ENCODE measurements at places on chromosomes 7 and 10.
A peak's percentile ranks its signal among the peaks of the same experiment; 100 is the strongest.

GRCh38 chr10:17003151-17003550 lies 126.5 kb downstream of the CUBN start:
- DNase-seq = peak; percentile 89

DNA sequence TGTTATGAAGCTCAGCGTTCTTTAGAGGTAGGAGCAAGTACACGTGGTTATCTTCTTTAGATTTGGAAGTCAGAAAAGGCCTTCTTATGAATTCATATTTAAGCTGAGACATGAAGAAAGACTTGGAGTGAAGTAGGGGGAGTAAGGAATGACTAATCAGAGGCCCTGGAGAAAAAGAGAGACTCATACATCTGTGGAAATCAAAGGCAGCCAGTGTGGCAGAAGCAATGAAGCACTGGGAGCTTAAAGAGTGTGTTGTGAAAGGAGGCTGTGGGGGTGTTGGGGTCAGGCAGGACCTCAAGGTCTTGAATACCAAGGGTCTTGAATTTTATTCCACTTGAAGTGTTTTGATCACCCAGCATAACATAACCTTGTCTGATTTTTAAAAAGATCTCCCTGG lies 35.7 kb upstream of the FGL2 start:
- DNase-seq = no peak

DNA sequence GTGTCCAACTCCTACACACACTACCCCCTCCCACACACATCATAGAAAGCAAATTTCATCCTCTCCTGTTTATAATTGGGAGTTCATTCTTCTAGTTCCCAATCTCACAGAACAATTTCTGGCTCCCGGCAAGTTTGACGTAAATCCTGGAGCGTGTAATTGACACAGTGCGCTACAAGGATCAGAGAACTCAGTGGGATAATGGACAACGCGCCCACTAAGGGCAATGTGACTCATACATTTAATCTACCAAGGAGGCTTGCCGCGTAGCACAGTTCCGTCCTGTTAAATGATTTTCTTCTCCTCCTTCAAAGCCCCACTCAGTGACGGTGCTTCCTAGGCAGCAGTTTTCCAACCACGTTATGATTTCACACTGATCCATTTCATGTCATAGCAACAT lies 277.6 kb downstream of the SFMBT2 start:
- DNase-seq = no peak

DNA sequence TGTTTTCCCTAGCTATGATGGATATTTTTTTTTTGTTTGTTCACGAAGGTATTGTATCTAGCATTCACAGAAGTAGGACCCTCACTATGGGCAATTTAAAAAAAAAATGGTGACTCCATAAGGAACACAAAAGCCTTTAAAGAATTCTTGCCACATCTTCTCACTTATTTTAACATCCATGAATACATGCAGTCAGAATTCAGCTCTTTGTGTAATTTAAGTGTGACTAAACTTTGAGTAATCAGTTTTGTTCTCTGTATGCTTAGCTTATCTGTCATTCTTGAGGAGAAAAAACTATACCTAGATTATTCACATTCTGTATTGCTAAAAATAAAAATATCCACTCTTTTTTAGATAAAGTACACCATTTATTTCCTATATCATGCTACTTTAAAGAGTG lies 313.2 kb upstream of the KCND2 start:
- DNase-seq = no peak

- DNase-seq = no peak
Measured at GRCh38 chr7:156461881-156462665, 178.5 kb upstream of the RNF32 start.

DNA sequence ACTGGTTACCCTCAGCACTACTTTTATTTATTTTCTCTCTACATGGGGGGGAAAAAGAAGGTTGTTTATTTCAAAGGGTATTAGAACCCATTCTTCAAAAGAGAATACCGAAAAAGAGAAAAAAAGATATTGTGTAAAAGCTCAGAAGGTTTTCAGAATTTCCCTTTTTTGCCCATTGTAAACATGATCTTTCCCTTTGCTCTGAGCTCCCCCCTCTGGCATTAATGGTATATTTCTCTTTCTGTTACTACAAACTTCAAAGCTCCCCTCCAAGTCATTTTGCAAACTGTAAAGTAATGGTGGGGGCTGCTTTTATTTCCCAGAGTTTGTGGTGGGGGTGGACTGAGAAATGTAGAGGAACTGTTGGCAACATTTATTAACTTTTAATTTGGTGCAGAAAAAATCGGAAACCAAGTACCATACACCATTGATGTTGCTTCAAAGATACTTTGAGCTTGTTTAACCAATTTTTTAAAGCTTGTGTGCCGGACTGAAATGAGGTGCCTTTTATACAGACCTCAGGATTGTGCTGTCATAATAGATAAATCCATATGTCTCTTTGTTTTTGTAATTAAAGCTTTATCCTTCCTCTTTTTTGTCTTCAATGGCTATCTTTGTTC lies 181.5 kb downstream of the EXOC4 start:
- DNase-seq = peak; percentile 16

GRCh38 chr7:156334636-156335035 lies 305.9 kb upstream of the RNF32 start:
- no peak for DNase-seq

GRCh38 chr7:80942261-80943041 lies 23.6 kb upstream of the SEMA3C start:
- DNase-seq = peak; percentile 91

DNA sequence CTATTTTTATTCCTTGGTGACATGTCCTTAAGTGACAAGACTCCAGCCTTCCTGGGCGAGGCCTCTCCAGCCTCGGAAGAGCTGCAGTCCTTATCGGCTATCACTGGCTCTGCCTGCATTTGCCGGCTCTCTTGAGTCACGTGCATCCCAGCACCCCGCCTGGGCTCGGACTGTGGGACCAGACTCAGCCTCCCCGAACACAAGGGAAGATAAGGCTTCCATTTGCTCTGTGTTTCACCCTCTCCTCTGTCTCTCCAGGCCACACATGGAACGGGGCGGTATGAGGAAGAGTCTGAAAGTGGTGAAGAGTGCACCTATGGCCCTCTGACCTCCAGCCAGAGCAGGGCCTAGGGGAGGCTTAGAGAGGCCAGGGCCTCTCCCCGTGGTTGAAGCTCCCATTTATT lies 4.7 kb downstream of the GDF2 start:
- no peak for DNase-seq

DNA sequence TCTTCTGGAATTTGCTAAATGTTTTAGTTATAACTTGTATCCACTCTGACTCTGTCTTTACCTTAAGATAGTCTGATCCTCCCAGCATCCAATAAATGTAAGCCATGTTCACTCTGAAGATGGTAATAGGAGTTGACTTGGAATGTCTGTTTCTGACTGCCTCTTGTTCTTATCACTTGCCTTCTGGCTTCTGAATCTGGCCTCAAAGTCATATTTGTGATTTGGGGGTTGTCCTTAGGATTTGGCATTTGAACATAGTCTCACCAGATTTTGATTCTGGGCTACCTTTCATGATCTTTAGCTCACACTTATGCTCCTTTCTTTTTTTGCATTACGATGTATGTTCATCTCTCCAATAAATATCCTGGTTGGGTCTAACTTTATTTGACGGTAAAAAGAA lies 247.0 kb downstream of the SH2D4B start:
- no peak for DNase-seq

- no peak for DNase-seq
Measured at GRCh38 chr10:59618666-59619065, 91.0 kb downstream of the SLC16A9 start.

DNA sequence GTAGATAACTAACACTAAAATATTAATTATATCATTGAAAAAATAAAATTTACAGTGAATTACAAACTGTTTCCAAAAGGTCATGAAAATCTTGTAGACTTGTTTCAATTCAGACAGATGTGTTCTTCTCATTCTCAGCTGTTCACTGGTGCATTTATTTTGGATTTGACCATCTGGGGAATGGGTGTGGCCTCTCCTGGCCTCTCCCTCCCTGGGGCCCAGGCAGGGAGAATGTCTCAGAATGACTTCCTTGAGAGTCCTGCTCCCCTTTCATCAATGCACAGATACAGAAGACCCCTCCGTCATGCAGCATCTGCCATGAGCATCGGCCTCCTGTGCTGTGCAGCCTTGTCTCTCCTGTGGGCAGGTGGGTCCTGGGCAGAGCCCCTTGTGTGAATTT lies 192.8 kb upstream of the PRSS58 start:
- DNase-seq = no peak

- no peak for DNase-seq
Measured at GRCh38 chr10:107072028-107072427, 92.5 kb downstream of the SORCS1 start.

GRCh38 chr7:27952456-27953285 lies 212.7 kb downstream of the TAX1BP1 start:
- DNase-seq = no peak

DNA sequence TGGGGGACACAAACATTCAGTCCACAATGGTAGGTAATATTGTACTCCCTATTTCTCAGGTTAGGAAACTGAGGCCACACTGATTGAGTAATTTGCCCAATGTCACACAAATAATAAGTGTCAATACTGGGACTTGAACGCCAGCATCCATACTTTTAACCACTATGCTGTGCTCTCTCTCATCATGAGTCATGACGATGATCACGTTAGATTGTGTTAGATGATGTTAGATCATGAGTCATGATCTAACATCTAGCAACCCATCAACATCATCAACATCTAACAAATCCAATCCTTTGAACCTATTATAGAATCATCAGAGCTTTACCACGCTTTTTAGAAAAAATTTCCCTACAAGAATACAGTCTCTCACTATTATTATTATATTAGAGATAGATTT lies 28.1 kb upstream of the HERPUD2 start:
- no peak for DNase-seq

Data from GM04504 (cell line).